ENCODE measurements at places on chromosomes 11 and 22.

DNA sequence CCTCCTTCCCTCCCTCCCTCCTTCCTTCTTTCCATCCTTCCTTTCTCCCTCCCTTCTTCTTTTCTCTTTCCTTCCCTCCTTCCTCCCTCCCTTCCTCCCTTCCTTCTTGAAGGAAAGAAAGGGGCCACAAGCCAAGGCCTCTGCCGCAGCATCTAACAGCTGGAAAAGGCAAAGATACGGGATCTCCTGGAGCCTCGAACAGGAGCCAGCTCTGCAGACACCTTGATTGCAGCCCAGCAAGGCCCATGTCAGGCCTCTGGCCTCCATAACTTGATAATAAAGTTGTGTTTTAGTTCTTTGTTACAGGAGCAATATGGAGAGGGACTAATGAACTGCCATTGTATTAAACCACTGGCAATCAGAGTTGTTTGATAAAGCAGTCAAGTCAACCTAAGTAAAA, 348.9 kb upstream of the B3GAT1 start:
- no peak for DNase-seq

DNA sequence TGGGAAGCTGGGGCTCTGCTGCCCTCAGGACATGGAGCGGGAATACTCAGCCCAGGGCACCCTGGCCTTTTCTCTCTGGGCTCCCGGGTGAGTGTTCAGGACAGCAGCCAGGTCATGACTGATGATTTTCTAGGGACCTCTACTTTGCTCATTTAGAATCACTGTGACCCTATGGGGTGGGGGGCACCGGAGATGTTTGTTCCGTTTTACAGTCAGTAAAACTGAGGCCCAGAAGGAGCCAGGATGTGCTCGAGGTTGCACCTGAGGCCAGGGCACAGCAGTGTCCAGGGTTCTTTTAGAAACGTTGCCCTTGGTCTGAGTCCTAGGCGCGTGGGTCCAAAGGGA, 48.1 kb downstream of the SMIM38 start:
- no peak for DNase-seq

GRCh38 chr11:75872887-75873416, 57.9 kb downstream of the UVRAG start:
- DNase-seq = no peak

GRCh38 chr11:17597770-17598169, 50.7 kb downstream of the OTOG start:
- no peak for DNase-seq

- peak; percentile 54 for DNase-seq
Observed at GRCh38 chr11:75351541-75351790, at the start of gene ARRB1. Gene ARRB1, minus strand, starts transcription at chr11:75351661. Its CDS starts 54 bp downstream, at chr11:75351607.

DNA sequence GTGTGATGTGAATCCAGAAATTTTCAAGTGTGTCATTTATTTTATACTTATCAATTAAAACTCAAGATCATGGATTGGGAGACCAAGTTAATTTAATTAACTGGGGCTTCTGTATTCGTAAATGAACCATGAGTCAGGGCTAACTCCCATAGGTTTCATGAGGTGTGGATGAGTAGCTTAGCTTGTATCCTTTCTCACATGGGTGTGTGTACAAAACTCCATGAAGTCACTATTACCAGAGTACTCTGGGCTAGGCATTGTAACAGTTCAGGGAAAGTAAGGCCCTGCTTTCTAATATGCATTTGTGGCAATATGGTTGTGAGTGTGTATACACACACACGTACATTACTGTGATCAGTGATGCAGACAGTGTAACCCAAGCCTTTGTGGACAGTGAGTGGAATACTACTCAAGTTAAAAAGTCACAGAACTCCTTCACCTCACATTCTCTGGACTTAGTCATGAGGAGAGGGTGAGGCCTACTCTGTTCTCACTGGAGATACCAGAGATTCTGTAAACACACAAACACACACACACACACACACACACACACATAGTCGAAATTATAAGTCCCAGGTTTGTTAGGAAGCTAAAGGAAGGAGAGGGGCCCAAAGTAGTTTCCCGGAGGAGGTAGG, 3.5 kb downstream of the CNTF start:
- no peak for DNase-seq

DNA sequence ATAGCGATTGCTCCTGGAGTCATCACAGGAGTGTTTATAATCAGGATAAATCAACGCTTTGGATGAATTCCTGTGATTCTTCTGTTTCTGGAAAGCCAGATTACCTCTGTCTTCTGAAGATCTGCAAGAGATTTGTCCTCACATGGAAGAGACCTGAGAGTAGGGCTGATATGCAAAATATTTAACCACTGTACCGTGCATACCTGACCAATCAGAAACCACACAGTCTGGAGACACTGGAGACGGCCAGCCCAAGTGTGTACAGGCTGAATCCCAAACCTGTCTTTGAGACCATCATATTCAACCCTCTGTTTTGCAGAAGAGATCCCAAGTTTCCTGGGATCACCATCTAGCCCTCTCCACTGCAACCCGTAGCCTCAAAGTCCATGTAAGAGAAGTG, 50.4 kb upstream of the WT1 start:
- no peak for DNase-seq

GRCh38 chr22:48806227-48806781, 1021.4 kb downstream of the BRD1 start:
- no peak for DNase-seq

DNA sequence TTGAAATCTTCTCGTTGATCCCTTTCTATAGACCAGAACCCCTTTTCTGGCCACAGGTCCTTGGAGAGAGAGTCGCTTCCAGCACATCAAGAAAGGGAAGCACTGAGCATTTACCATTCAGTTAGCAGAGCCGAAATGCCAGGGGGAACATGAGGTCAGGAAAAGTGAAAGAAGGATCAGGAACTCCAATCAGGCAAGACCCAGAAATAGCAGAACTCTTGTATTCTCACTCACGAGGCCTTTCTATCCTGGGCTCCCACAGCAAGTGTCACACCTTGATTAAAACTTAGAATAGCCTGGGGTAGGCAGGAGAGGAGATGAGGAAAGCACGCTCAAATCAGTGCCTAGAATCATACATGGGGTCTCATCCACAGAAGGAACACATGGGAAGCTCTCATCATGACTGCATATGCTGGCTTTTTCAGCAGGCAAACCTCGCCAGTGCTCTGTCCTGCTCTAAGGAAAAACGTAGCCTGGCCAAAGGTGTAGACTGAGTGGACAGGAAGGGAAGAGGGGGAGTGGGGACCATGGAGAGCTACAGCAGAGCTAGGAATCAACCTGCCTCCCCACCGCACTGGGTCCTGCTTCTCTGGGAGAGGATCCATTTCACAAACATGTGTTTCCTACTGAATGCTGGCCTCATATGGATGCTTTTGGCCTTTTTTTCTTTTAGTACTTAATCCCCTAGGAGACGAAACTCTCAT, 40.5 kb downstream of the OPCML start:
- DNase-seq = no peak

DNA sequence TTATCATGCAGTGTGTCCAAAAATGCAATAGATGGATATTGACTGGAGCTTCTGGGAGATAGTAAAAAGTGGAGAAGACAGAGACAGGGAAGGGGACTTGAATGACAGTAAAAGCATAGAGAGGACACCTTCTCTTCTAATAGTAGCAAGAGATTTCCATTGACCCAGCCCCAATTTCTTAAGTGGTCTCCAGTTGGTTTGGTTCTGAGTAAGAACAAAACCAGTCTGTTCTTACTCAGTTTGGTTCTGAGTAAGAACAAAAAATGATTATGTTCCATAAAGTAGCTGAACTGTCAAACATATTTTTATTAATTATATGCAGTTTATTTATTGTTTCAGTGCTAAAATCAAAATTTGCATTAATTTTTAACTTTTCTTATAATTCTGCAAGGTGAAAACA, 316.8 kb upstream of the MPPED2 start:
- no peak for DNase-seq

DNA sequence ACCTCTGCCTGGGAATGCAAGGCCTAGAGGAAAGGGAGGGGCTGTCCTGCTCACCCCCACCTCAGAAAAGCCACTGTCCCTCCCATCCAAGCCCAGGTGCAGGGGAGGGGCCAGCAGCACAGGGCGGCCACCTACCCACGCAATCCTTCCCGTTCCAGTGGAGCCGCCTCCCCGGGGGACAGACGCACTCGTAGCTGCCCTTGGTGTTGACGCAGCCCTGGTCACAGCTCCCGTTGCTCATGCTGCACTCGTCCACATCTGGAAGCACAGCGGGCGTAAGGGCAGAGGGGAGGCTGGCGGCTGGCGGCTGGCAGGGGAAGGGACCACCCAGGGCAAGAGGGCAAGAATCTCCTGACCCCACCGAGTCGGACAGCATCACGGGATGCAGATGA, 40.3 kb upstream of the TTLL12 start:
- DNase-seq = no peak

DNA sequence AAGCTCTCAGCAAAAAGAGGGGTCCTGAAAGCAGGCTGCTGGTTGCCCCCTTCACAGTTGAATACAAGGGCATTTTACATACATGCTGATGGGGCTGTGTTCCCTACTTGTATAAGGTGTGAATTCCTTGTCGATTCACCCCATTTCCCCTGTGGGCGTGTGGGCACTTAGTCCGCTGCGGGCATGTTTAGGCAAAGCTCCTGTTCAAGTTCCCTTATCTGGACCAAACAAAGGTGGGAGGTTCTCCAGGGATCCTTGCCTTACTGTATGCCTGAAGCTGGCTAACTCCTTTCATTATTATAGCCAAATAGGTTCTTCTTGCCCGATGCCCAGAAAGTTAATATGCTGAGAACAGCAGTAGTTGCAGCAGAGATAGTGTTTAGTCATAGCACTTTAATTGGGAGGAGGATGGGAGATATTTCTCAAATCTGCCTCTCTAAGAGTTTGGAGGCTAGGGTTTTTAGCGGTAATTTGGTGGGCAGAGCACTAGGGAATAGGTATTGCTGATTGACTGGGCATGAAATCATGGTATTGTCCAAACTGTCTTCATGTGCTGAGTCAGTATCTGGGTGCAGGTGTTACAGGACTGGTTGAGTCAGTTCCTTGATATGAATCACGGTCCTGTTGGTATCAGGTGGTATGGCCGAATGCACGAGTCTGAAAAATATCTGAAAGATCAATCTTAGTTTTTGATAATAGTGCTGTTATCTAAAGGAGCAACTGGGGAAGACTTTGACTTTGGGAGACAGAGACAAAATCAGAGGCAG, 32.7 kb downstream of the METTL15 start:
- DNase-seq = no peak

GRCh38 chr11:111684251-111684650, 81.9 kb downstream of the PPP2R1B start:
- DNase-seq = no peak

DNA sequence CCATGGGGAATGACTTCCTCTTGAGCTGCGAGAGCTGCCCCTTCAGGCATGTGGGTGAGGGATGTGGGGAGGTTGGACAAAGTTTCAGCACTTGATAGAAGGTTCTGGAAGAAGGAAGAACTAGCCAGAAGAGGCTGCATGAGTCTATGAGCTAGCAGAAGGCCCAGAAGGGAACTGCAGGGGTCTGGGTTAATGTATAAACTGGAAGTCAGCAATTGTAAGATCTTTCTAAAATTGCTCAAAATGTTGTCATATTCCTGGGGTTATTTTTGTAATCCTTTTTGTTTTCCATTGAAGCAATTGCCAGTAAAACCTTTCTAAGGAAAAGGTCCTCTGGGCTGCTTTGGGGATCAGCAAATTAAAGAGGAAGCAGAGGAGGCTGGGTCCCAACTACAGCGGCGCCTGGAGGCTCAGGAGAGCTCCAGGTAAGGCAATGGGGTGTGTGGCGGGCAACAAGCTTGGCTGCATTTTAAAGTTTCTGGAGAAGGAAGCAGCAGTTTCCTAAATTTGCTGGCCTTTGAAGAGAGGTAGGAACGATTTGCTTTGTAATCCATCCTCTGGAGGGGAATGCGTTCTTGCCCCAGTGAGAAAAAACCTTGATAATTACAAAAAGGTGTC, 29.2 kb downstream of the ADAMTS15 start:
- DNase-seq = no peak

GRCh38 chr11:44555031-44555800, 10.2 kb upstream of the CD82 start:
- DNase-seq = no peak

DNA sequence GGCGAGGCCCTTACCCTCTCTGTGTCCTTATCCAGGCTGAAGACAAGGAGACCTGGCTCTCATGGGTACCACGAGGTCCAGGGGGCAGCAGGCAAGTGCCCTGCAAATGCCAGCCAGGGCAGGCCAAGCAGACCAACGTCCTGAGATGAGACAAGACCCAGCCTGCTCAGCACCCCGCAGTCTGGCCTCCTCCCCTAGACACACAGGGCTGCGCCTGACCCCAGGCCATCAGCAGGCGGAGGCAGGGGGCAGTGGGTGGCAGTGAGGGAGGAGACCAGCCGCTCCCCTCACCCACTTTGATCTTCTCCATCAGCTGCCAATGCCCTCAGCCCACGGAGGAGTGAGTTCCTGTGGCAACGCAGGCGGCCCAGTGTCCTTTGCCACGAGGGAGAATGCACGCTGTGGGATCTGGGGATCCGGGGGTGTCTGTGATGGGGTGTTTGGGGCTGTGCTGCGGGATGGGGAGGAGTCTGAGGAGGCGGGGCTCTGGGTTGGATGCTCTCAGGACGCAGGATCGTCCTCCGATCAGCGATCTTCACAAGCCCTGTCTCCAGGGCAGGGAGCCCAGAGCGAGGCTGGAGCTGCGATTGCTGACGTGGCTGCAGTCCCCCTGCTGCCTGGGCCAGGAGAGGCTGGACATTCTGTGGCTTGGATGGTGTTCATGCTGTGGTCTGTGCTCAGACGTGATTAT, 30.5 kb upstream of the PPARA start:
- no peak for DNase-seq

DNA sequence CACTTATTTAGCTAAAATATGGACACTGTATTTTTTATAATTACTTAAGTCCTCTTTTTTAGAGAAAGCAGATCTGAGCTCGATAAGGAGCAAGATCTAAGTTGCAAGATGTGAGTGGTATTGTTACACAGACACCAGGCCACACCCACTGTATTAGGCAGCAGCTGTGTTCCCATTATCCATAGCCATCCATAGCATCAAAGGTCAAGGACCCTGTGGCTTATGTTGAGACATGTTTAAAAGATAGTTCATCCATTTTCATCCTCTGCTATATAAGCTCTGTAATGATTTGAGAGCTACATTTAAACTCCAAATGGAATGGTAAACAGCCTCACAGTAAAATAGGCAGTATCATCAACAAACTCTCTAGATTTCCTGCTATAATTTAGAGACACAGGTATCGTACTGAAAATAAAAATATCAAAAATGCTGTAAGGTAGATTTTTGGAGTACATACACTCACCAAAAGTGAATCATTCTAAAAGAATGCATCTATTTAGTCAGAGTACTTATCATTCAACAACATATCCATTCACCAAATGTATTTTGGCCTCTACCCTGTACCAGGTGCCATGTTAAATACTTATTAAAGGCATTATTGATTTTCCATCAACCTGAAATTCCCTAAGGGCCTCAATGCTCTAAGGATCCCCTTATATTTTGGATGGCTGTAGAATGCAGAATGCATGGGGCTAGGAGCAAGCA, 574.0 kb downstream of the LRRC4C start:
- DNase-seq = no peak

DNA sequence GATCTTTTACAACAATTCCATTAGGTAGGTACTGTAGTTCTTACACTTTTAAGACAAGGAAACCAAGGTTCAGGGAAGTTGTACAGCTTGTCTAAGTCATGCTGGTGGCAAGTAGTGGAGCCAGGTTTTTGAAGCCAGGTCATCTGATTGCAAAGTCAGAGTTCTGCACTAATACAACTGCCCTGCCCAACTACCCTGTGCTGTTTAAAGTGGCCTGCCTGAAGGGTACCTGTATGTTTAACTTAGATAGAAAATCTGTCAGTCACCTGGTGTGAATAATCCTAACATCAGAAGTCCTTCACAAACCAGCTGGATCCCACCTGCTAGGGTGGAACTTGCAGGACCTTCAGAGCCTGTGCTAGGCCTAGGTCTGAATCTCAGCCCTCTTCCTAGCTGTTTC, 44.2 kb downstream of the ARFGAP2 start:
- DNase-seq = no peak

GRCh38 chr11:119752345-119752871, 23.4 kb upstream of the NECTIN1 start:
- no peak for DNase-seq
